ENCODE measurements at places on chromosomes 4 and X.

DNA sequence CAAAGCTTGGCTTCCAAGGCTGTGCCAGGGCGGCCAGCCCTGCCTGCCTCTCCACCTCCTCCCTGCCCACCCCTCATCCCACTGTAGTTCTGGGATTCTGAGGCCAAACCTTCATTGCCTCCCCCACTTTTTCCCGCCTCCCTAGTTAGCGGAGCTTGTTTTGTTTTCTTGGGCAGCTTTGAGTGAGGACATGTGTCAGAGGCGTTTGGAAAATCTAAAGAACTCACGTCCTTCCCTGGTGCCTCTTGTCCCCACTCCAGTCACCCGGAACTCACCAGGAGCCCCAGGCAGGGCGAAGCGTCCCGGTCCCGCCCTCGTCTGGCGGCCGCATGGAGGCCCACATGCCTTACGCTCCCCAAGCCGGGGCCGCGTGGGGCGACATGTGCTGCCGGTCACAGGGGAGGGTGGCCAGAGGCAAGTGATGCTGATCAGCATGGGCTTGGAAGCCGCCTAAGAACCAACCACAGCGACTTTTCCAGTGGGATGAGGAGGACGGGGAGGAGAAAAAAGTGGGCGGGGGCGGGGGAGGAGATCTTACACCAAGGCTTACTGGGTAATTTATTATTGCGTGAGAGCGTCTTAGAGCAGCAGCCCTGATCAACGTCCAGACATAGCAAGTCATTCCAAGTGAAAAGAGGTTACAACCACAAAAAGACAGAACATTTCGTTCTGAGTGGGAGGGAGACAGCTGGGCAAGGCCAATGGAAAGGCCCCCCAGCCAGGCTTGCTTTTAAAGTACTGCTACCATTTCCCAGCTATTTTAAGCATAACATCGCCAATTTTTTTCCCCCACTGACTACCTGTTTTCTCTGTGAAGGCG is 48.5 kb downstream of the PRPS1 start:
- DNase-seq: peak; percentile 78

GRCh38 chrX:97401586-97402136 is 518.0 kb downstream of the RPA4 start:
- DNase-seq: no peak

- no peak for DNase-seq
Measured at GRCh38 chrX:96373047-96373355, 311.6 kb upstream of the DIAPH2 start.

- DNase-seq: peak; percentile 20
Measured at GRCh38 chr4:8688041-8688907, 95.7 kb downstream of the CPZ start.

GRCh38 chr4:151429957-151430570 is 21.1 kb downstream of the FHIP1A start:
- DNase-seq: no peak

DNA sequence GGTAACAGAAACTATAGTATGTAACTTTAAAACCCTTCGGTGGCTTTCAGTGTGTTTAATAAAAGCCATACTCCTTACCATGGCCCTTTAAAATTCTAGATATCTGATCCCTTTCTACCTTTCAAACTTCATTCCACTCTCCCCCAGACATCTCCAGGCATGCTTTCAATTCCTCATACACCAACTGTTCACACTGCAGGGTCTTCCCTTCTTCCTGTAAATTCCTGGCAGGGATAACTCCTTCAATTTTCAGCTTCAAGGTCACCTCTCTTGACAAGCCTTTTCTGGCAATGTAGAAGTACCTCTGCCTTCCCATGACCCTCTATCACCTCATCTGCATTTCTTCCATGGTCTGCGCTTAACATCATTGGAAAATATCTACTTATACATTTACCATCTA is 60.8 kb downstream of the WDFY3 start:
- no peak for DNase-seq

DNA sequence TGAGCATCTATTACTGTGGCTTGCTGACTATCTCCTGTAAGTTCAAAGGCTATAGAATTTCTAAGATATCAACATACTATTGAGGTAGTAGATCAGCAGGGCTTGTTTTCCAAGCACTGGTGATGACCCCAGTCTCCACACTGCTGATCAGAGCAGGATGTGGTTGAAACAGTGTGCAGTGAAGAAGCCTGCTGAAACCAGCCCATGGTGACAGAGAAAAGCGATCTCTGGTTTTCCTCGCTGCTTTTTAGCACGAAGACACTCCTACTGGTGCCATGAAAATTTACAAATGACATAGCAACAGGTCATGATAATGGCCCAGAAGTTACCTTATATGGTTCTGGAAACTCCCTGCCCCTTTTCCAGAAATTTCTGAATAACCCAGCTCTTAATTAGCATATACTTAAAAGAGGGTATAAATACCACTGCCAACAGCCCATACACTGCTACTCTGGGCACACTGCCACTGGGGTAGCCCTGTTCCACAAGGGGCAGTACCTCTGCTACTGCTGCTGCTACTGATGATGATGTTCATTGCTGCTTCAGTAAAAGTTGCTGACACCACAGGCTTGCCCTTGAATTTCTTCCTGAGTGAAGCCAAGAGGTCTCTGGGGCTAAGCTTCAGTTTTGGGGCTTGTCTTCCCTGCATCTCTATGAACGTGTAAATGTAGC is 1689.5 kb upstream of the PCDH10 start:
- no peak for DNase-seq

GRCh38 chr4:89797117-89797516 is 39.8 kb downstream of the SNCA start:
- DNase-seq: no peak

DNA sequence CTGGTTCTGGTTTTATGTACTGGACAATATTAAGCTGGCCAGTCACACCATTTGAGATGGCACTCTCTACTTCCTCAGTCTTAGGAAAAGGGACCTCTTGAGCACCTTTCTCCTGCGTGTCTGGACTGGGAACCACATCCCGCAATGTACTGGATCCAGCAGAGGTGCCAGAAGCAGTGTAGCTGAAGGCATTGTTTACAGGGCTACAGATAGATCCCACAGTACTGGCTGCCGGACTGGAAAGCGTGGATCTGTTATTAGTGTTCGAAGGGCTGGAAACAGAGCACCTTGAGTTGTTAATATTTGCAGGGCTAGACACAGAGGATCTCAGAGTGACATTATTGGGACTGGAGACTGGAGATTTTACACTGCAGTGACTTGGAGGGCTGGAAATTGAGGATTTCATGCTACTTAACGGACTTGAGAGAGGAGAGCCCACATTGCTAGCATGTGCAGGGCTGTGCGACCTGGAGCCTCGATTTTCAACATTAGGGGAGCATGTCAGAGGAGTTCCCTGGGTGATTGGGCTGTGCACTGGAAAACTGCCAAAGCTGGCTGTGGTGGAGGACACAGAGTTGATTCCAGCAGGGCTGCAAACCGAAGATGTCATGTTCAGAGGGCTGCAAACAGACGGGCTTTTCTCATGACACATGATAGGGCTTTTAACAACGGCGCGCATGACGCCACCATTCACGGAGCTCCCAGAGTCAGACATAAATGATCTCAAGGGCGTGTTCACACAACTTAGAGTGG is 6.4 kb downstream of the NR3C2 start:
- no peak for DNase-seq
